ENCODE measurements at places on chromosomes 5 and 9.

DNA sequence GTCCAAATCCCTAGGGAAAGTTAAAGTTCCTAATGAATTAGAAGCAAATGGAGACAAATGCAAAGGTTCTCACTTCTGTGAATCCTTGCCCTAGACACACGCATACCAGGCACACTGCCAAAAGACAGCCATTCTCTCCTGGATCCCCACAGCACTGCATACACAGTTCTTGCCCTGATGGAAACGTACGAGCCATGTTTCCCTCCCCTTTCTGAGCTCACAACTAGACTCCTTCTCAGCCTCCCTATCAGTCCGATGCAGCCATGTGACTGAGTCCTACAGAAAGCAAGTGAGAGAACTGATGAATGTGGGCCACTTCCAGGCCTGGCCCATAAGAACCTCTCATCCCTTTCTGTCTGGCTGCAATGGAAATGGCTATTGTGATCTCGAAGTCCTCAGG is 92.0 kb downstream of the ZNF608 start:
- no peak for DNase-seq

- DNase-seq: peak; percentile 37
Observed at GRCh38 chr9:36008774-36009300, 27.9 kb upstream of the RECK start.

GRCh38 chr9:4553951-4554381 is 63.7 kb downstream of the SLC1A1 start:
- no peak for DNase-seq

DNA sequence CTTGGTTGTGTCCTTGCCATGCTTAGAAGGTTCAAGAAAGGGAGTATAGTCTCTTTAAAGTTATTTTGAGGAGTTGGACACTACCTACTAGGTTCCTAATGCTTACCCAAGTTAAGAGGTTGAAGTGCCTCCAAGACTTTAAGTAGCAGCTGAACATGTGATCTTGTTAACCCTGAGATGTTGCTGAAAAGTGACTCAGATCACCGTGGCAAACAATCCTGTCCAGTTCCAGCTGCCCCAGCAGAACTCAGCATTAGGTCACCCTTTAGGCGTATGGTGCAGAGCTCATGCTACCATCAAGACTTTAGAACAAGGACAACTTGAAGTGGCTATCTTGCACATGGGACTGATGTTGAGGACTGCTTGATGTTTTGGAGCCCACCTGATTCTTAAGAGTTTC is 22.5 kb downstream of the ZNF462 start:
- DNase-seq: no peak

- no peak for DNase-seq
Observed at GRCh38 chr5:73922224-73922623, 296.2 kb downstream of the ARHGEF28 start.

DNA sequence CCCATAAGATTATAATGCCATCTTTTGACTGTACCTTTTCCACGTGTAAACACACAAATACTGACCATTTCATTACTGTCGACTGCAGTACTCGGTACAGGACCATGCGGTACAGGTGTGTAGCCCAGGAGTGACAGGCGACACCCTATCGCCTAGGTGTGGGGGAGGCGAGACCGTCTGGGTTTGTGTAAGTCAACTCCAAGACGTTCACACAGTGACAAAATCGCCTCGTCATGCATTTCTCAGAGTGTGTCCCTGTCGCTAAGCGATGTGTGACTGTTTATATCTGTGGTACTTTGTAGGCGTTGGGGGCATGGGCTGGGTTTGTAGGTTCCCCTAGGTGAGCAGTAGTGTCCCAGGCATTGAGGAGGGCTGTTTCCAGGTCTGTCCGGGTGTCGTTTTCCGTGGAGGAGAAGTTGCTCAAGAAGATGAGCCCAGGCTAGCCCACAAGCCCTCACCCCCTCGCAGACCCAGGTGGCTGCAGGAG is 20.3 kb downstream of the NEK6 start:
- DNase-seq: no peak

Measured in globus pallidus (tissue), 1 donor.